ENCODE measurements at places on chromosomes 5 and 9. TPM values are rescaled to one million over a fixed set of nuclear protein-coding genes. Genes with fewer than 3 reads are reported as not detected.

DNA sequence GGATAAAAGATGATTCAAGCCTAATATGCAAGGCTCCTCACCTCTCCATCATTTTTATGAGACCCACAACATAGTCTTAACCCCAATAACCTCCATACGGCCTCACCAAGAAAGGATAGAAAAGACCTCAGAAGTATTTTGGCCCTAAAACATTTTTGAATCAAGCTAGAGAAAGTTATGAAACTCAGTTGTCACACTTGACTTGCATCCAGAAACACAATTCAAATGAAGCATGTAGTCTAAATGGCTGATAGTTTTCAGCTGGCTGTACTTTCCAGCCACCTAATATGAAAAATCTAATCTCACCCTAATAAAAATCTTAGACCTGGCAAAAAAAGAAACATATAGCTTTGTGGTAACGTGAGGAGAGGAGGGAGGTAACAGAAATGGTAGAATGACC lies 116.1 kb downstream of the ARL15 start:
- H3K4me3 ChIP-seq = no peak overlapping the region
- DNase-seq = no peak
- H3K4me1 ChIP-seq = no peaks in the 10 kb centered on the region
- H3K27ac ChIP-seq = no peak overlapping the region
- no peaks in the 10 kb centered on the region for H3K27me3 ChIP-seq

DNA sequence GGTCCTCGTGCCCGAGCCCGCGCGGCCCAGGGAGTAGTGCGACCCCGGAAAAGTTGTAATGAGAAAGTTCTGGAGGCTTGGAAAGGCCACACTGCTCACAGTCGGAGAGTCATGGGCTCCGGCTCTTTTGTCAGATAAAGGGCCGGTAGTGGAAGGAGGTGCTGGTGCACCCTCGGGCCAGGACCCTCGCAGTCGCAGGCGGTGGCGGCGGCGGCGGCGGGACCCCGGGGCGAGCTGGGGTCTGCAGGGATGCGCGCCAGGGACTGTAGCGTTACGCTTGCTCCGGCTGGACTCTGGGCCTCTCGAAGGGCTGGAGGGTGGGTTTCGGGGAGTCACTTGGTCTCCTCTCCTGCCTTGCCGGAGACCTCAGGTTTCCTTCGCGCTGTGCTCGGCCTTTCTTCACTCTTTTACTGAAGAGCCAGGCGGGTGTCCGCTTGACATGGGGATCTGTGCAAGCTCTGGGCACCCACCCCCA lies 1.5 kb downstream of the RORB start:
- H3K4me3 ChIP-seq = no peak overlapping the region
- no peaks in the 10 kb centered on the region for H3K27me3 ChIP-seq
- H3K4me1 ChIP-seq = no peaks in the 10 kb centered on the region
- H3K27ac ChIP-seq = no peak overlapping the region
- DNase-seq = no peak
- no peaks in the 10 kb centered on the region for H3K36me3 ChIP-seq

- H3K27me3 ChIP-seq = no peaks in the 10 kb centered on the region
- peaks cover 4% of the 10 kb centered on the region for H3K4me1 ChIP-seq
- H3K36me3 ChIP-seq = peaks cover 2% of the 10 kb centered on the region
- no peak overlapping the region for H3K27ac ChIP-seq
Observed at GRCh38 chr5:175520321-175520720, 42.0 kb downstream of the SFXN1 start.

DNA sequence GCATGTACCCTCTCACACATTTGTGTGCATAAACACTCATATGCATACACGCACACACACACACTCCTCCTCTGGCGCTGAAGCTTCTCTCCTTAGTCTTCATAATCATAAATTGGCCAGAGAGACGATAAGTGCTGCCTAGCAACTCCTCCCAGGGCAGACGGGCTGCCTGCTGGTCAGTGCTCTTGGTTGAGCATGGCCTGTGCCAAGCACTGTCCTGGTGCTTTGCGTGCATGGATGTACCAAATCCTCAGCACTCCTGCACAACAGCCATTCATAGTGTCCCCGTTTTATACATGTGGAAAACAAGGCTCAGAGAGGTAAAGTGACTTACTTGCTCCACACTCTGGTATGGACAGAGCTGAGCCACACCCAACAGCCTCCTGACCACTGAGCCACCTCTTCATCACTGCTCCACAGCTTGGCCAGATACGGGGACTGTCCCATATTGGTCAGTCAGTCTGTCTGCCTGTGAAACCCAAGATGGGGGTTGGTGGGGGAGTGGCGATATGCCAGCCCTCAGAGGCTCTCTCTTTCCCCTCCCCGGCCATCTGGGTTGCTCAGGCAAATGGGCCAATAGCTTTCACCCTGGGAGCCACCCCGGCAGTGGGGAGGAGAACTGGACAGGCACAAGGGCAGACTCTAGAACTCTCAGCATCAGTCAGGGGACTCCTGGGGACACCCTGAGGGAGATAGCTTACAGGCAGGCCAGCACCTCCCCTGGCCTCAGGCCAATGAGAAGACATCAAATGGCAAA lies 64.3 kb upstream of the GARNL3 start:
- H3K27ac ChIP-seq = peak overlapping the region; percentile 61
- H3K36me3 ChIP-seq = peaks cover 1% of the 10 kb centered on the region
- no peaks in the 10 kb centered on the region for H3K27me3 ChIP-seq
- H3K4me1 ChIP-seq = peaks cover 6% of the 10 kb centered on the region

- H3K4me3 ChIP-seq = no peak overlapping the region
- no peaks in the 10 kb centered on the region for H3K4me1 ChIP-seq
- no peak for DNase-seq
- H3K36me3 ChIP-seq = no peaks in the 10 kb centered on the region
- no peak overlapping the region for H3K27ac ChIP-seq
Observed at GRCh38 chr9:133610845-133611244, 1.7 kb upstream of the FAM163B start.

DNA sequence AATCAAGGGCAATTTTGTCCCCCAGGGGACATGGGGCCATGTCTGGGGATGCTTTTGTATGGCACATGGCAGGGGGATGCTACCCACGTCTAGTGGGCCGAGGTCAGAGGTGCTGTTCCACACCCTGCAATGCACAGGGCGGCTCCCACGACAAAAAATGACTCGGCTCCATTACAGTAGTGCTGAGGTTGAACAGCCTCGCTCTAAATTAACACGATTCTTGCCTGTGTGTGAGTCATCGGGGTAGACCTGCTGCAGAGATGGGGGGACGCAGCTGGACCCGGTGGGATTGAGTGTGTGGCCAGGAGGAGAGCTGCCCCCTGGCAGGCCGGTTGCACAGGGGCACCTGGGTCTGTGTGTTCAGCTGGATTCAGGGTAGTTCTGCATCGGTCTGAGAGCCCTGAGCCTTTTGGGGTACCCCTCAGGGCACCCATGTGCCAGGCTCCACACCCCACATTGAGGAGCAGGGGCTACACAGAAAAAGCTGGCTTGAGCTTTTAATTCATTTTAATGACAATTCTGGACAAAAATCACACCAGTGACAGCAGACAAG lies 20.0 kb upstream of the COL5A1 start:
- peaks cover 11% of the 10 kb centered on the region for H3K4me1 ChIP-seq
- no peaks in the 10 kb centered on the region for H3K27me3 ChIP-seq
- DNase-seq = no peak
- H3K27ac ChIP-seq = no peak overlapping the region
- H3K4me3 ChIP-seq = no peak overlapping the region

SPATA31E1 gene
- total RNA-seq = not detected

Measured in Caco-2 (cell line).